ENCODE measurements at places on chromosomes 4 and X. TPM values are rescaled to one million over a fixed set of nuclear protein-coding genes. Genes with fewer than 3 reads are reported as not detected.

DNA sequence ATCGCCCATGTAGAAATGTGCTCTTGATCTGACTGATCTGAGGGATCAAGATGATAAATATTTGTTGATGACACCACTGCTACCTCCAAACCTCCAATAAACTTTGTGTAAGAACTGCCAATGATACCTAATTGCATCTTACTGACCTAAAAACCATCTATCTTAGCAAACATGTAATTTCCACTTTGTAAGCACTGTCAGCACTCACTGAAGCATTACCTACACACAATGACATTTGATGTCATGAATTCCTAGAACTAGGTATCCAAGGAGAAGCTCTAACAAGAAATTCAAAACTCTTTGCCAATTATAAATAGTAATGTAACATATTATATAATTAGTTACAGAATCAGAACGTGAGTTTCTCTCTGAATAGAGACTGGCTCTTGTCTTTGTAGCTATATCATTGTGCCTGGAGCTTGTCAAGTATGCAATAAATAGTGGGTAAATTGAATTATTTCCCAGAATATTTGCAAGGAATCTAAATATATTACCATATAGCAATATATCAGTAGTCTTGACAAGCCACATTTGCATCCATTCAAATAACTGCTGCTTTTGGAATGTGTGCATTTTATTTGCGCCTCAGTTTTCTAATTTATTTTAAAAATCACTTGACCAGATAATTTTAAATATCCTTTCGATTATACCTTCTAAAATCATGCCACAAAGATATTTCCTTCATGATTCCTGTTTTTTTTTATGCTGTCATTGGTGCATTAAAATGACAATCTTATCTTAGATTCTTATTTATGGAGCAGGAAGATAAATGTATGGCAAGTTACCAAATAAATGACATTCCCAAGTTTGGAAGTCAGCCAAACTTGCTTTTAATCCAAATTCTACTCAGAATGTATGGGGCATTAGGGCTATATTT is 232.3 kb upstream of the NEIL3 start:
- no peak overlapping the region for H3K4me3 ChIP-seq
- DNase-seq, result no peak
- H3K27ac ChIP-seq, result no peak overlapping the region
- H3K4me1 ChIP-seq, result no peaks in the 10 kb centered on the region
- H3K36me3 ChIP-seq, result no peaks in the 10 kb centered on the region
- no peaks in the 10 kb centered on the region for H3K27me3 ChIP-seq

DNA sequence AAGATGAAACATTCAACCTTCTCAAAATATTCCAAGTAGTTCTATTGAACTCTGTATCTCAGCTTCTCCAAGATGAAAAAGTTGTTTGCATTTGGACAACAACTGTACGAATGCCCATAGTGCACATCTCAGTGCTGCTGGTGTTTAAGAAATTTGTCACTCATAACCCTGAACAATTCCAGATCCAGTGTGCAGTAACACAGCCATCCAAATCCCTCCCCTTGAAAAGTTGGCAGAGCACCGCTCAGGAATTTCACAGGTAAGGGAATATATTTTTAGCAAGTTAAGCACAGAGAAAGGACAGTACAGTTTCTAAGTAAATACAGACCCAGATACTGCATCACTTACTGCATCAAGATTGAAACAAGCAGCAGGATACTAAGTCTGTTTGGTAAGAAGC is 104.7 kb downstream of the CNOT6L start:
- no peaks in the 10 kb centered on the region for H3K27me3 ChIP-seq
- H3K4me1 ChIP-seq, result peaks cover 3% of the 10 kb centered on the region
- H3K4me3 ChIP-seq, result no peak overlapping the region
- H3K36me3 ChIP-seq, result peaks cover 6% of the 10 kb centered on the region
- DNase-seq, result no peak
- peak overlapping the region; percentile 29 for H3K27ac ChIP-seq

- no peaks in the 10 kb centered on the region for H3K4me1 ChIP-seq
- H3K27me3 ChIP-seq, result peaks cover 2% of the 10 kb centered on the region
- no peak for DNase-seq
- no peaks in the 10 kb centered on the region for H3K36me3 ChIP-seq
- H3K27ac ChIP-seq, result no peak overlapping the region
Observed at GRCh38 chrX:150339736-150340135, 23.4 kb upstream of the MAMLD1 start.

GRCh38 chr4:87633243-87633642 is 16.8 kb upstream of the DMP1 start:
- DNase-seq, result no peak
- no peak overlapping the region for H3K4me3 ChIP-seq
- no peaks in the 10 kb centered on the region for H3K36me3 ChIP-seq
- no peaks in the 10 kb centered on the region for H3K27me3 ChIP-seq

DNA sequence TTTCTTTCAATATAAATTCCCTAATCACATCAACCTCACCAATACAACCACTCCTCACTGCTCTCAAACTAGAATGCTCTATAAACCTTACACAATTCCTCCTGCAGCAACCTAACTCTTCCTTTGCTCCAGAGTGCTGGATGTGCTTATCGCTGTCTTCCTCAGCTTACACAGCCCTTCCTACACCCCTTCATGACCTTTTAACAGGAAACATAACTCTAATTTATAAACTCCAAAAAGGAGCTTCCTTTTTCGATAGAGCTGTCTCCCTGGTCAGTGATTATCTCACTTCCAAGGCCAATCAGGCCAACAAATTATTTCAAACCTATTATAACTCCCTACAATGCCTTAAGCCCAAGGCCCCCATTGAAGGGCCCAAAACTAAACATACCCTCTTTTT is 78.8 kb downstream of the COQ2 start:
- peaks cover 3% of the 10 kb centered on the region for H3K36me3 ChIP-seq
- DNase-seq, result no peak
- no peaks in the 10 kb centered on the region for H3K27me3 ChIP-seq

- H3K27ac ChIP-seq, result no peak overlapping the region
- H3K4me3 ChIP-seq, result no peak overlapping the region
- DNase-seq, result no peak
- H3K36me3 ChIP-seq, result no peaks in the 10 kb centered on the region
- peaks cover 27% of the 10 kb centered on the region for H3K4me1 ChIP-seq
Observed at GRCh38 chr4:111678479-111678878, 466.8 kb upstream of the FAM241A start.

- no peak overlapping the region for H3K27ac ChIP-seq
- no peak overlapping the region for H3K4me3 ChIP-seq
- no peaks in the 10 kb centered on the region for H3K36me3 ChIP-seq
- H3K27me3 ChIP-seq, result no peaks in the 10 kb centered on the region
Observed at GRCh38 chr4:36388710-36389109, 107.3 kb downstream of the DTHD1 start.

DNA sequence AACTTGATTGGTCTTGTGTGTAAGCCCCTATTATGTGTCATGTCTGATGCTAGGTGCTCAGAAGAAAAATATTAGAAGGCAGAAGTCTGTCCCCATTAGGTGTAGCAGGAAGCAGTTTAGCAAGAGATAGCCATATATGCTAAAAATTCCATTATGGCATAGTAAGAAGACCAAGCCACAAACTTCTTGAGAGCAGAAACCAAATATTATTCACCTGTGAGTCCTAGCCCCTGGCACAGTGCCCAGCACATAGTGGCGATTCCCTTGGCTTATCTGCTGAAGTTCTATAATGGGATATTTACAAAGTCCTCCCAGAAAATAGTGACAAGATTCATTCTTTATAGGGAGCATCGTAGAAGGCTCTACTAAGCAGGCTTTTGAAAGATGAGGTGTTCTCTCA is 174.4 kb downstream of the RAB28 start:
- peak overlapping the region; percentile 27 for H3K27ac ChIP-seq
- H3K4me3 ChIP-seq, result no peak overlapping the region
- H3K4me1 ChIP-seq, result no peaks in the 10 kb centered on the region
- H3K27me3 ChIP-seq, result no peaks in the 10 kb centered on the region
- DNase-seq, result no peak

GRCh38 chr4:171521726-171522125 is 291.5 kb upstream of the GALNTL6 start:
- H3K36me3 ChIP-seq, result no peaks in the 10 kb centered on the region
- no peak overlapping the region for H3K27ac ChIP-seq
- H3K4me1 ChIP-seq, result peaks cover 2% of the 10 kb centered on the region
- DNase-seq, result no peak
- H3K4me3 ChIP-seq, result no peak overlapping the region

GRCh38 chr4:168164915-168165548 is 72.7 kb downstream of the ANXA10 start:
- peaks cover 12% of the 10 kb centered on the region for H3K4me1 ChIP-seq
- no peak overlapping the region for H3K4me3 ChIP-seq
- DNase-seq, result no peak
- no peaks in the 10 kb centered on the region for H3K27me3 ChIP-seq
- H3K36me3 ChIP-seq, result no peaks in the 10 kb centered on the region

DNA sequence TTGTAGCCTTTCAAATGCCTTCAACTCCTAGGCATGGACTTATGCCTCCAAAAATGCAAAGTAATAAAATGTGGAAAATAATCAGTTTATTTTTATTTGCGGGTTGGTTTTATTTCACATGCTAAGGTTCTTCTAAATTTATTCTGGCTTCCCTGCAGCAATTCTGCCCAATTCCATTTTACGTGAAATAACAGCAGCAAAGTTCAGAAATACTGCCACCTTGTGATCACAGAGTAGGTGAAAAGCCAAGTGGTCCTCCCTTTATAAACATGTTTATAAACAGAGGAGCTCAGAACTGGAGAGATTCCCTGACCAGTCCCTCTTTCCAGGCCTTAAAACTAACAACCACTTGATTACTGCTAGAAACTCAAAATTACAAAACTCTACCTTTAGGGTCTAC is 14.7 kb upstream of the DCHS2 start:
- no peaks in the 10 kb centered on the region for H3K4me1 ChIP-seq
- H3K4me3 ChIP-seq, result no peak overlapping the region
- no peaks in the 10 kb centered on the region for H3K36me3 ChIP-seq
- no peak for DNase-seq
- peaks cover 18% of the 10 kb centered on the region for H3K27me3 ChIP-seq

- no peaks in the 10 kb centered on the region for H3K27me3 ChIP-seq
- H3K36me3 ChIP-seq, result no peaks in the 10 kb centered on the region
- no peak for DNase-seq
Observed at GRCh38 chrX:71941145-71941544, 30.5 kb downstream of the NHSL2 start.

GRCh38 chrX:127879585-127879984 is 172.6 kb downstream of the ACTRT1 start:
- H3K36me3 ChIP-seq, result no peaks in the 10 kb centered on the region
- DNase-seq, result no peak
- no peak overlapping the region for H3K4me3 ChIP-seq
- no peak overlapping the region for H3K27ac ChIP-seq
- H3K27me3 ChIP-seq, result no peaks in the 10 kb centered on the region

- H3K27me3 ChIP-seq, result no peaks in the 10 kb centered on the region
- H3K4me1 ChIP-seq, result peaks cover 3% of the 10 kb centered on the region
- no peaks in the 10 kb centered on the region for H3K36me3 ChIP-seq
- no peak for DNase-seq
- no peak overlapping the region for H3K27ac ChIP-seq
- H3K4me3 ChIP-seq, result no peak overlapping the region
Observed at GRCh38 chr4:127174201-127174600, 458.6 kb upstream of the INTU start.

- no peaks in the 10 kb centered on the region for H3K4me1 ChIP-seq
- H3K36me3 ChIP-seq, result no peaks in the 10 kb centered on the region
- H3K27me3 ChIP-seq, result no peaks in the 10 kb centered on the region
- DNase-seq, result no peak
Observed at GRCh38 chr4:130395871-130396270, 1299.9 kb downstream of the C4orf33 start.

DNA sequence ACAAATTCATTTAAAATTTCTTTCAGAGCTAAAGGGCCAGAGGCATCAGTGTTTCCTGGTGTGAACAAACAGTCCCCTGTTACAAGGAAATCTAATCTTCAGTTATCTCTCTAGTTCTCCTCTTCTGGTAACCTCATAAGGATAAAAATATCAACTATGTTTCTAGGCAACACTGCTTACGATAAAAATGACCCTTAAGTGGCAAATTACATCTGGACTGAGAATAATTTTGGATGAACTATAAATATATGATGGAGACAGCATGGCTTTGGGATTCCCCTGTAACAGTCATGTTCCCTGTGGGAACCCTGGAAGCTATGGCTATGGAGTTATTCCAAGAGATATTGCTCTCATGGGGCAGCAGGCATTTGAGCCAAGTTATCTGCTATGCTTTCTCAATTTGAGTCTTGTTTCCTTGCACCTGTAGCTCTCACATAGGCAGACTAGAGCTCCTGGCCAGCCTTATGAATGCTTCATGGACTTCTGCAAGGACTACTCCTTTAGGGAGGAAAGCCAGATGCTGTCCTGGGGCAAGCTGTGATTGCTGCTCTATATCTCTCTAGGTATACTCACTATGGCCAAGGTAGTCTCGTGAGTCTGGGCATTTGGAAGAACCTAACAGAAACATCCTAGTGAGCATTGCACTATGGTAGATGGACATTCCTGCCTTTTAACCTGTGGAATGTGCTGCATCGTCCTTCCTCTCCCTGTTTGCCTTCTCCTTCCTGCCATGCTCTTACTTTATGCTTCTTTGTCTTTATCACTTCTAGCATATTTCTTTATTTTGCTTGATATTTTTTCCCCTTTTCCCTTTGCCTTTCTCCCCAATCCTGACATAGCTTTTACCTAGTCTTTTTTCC is 14.2 kb downstream of the C4orf33 start:
- H3K27ac ChIP-seq, result no peak overlapping the region
- no peaks in the 10 kb centered on the region for H3K36me3 ChIP-seq
- no peak overlapping the region for H3K4me3 ChIP-seq
- H3K4me1 ChIP-seq, result peaks cover 9% of the 10 kb centered on the region

DNA sequence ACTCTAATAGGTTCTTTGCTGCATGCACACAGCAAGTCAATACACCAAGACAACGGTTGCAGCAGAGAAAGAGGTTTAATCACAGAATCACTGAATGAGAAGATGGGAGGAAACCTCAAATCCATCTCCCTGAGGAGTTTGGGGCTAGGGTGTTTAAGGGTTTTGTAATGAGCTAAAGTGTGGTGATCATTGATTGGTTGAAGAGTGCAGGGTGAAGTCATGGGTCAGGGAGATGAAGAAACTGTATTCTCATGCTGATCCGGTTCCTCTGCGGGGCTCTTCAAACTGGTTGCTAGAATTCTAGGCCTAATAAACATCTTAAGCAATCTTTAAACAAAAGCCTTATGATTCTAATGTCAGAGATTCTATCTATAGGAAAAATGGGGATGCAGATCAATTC is 432.5 kb upstream of the FAM47C start:
- H3K4me3 ChIP-seq, result no peak overlapping the region
- no peak for DNase-seq
- peaks cover 4% of the 10 kb centered on the region for H3K4me1 ChIP-seq
- no peaks in the 10 kb centered on the region for H3K36me3 ChIP-seq
- H3K27me3 ChIP-seq, result no peaks in the 10 kb centered on the region
- no peak overlapping the region for H3K27ac ChIP-seq

The SYTL4 gene
- 1.8 TPM for total RNA-seq

The CXorf49 gene
- not detected for total RNA-seq

The TRMT10A gene
- total RNA-seq, result 9.2 TPM

The SPANXC gene
- not detected for total RNA-seq

The C1QTNF7 gene
- not detected for total RNA-seq

The CSAG2 gene
- not detected for total RNA-seq

The UGT2B10 gene
- total RNA-seq, result not detected

The ADGRG4 gene
- 3.9 TPM for total RNA-seq

Data from progenitor cell of endocrine pancreas (in vitro differentiated cells).